SK-N-SH (cell line): ENCODE measurements at places on chromosomes 6 and 20.

GRCh38 chr6:29510746-29511300 is 23.1 kb upstream of the MAS1L start:
- no peaks in the 10 kb centered on the region for H3K4me1 ChIP-seq
- no peak overlapping the region for H3K27ac ChIP-seq
- H3K27me3 ChIP-seq = peaks cover 49% of the 10 kb centered on the region
- no peaks in the 10 kb centered on the region for H3K36me3 ChIP-seq

DNA sequence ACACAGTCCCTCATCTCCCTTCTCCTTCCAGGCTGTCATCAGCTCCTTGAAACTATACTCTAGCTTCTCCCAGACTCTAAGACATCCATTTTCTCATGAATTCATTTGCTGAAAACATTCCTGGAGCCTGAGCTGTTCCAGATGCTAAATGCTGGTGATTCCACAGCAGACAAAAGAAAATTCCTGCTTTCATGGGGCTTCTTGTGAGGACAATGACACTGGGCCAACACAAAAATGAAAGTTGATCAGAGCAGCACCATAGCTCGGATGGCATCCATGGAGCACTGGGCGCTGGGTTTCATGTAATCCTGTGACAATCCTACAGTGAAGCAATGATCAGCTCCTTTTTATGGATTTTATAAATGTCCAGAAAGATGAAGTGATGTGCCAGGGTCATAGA is 47.4 kb upstream of the STX16 start:
- H3K4me1 ChIP-seq = no peaks in the 10 kb centered on the region
- H3K27me3 ChIP-seq = no peaks in the 10 kb centered on the region
- DNase-seq = no peak

DNA sequence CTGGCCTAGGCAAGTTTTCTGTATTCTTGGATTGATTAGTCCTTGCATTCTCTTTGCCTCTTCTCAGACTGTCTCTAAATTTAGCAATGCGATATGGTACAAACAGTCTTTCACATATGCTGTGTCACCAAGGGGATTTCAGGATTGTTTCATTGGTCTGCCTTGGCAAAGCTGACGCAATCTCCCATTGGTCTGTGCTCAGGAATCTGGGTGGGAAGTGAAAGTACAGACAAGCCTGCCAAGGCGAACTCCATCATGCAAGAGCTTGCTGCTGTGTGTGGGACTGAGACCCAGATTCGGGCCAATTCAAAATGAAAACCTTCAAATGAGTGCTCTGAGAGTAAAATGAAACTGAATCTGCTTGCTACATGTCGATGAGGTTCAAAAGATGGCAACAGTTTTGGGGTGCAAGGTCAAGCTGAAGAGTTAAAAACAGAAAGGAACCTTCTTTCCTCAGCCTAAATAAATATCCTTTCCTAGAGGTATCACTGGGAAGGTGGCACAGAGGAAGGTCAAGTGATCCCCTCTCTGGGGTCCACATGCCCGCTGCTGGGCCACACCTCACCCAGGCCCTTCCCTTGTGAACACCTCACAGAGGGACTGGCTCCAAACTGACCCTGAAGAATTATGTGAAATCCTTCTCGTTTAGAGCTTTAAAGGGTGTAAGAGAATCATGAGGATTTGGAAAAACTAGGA is 198.8 kb upstream of the PREP start:
- H3K4me3 ChIP-seq = peak overlapping the region; percentile 54
- no peaks in the 10 kb centered on the region; the same call in none of the 2 replicates for H3K4me1 ChIP-seq
- peak overlapping the region; percentile 100 for H3K27ac ChIP-seq
- no peak for DNase-seq

GRCh38 chr20:23060629-23061028 is 11.2 kb upstream of the THBD start:
- no peak overlapping the region for H3K4me3 ChIP-seq
- no peak for DNase-seq
- peaks cover 17% of the 10 kb centered on the region; the same call in 1 of the 2 replicates for H3K27me3 ChIP-seq
- no peaks in the 10 kb centered on the region for H3K36me3 ChIP-seq
- no peak overlapping the region for H3K27ac ChIP-seq

DNA sequence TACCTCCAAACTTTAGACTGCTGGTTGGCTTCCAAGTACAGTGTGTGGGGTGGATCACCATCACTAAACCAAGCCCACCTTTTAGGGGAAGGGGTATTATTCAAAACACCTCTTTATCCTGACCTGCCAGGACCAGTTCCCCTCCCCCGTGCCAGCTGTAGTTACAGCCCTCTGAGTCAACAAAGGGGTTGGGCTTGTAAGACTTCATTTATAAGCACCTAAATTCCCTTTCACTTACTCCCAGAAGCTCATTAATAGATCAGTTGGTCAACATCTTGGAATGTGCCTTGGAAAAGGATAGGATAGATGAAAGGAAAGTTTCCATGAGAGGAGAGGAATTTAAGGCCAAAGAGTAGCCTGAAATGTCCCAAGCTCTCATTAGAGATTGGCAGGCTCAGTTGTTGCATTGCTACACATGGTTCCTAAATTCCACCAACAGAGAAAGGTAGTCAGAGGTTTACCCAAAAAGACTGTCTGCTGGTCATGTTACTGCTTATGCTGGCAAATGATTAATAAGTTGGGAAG is 59.2 kb downstream of the TNFAIP3 start:
- no peak for DNase-seq
- no peak overlapping the region for H3K27ac ChIP-seq
- no peaks in the 10 kb centered on the region for H3K4me1 ChIP-seq
- H3K4me3 ChIP-seq = no peak overlapping the region
- peaks cover 3% of the 10 kb centered on the region; the same call in 1 of the 2 replicates for H3K27me3 ChIP-seq
- no peaks in the 10 kb centered on the region for H3K36me3 ChIP-seq
